Epithelial cell of alveolus of lung (primary cell): ENCODE measurements at places on chromosomes 11 and 22. TPM values are rescaled to one million over a fixed set of nuclear protein-coding genes. Genes with fewer than 3 reads are reported as not detected.

The SYNGR1 gene
- 6.5 and 6.7 TPM in 2 replicates for total RNA-seq

The POTEH gene
- not detected in 2 replicates for total RNA-seq

The A4GALT gene
- total RNA-seq: 14.6 and 33.6 TPM in 2 replicates

The RAB6A gene
- 111 and 125 TPM in 2 replicates for total RNA-seq

The OR5B12 gene
- not detected in 2 replicates for total RNA-seq

The PARVG gene
- total RNA-seq: not detected in 2 replicates

The ZP1 gene
- 1.6 and 3.1 TPM in 2 replicates for total RNA-seq

The CD82 gene
- 19.2 and 86.1 TPM in 2 replicates for total RNA-seq
